ENCODE measurements at places on chromosomes 4 and X. TPM values are rescaled to one million over a fixed set of nuclear protein-coding genes. Genes with fewer than 3 reads are reported as not detected.

The CLGN gene
- 22.7 TPM for total RNA-seq

The GPR50 gene
- 2.2 TPM for total RNA-seq

The GC gene
- total RNA-seq = not detected

The DGKK gene
- 0.19 TPM for total RNA-seq

The DKK2 gene
- not detected for total RNA-seq

The ANOS1 gene
- total RNA-seq = 31.3 TPM

The NLRP2B gene
- not detected for total RNA-seq

The PCDH7 gene
- total RNA-seq = 7.9 TPM

The SRD5A3 gene
- 13.2 TPM for total RNA-seq

The CCNB3 gene
- total RNA-seq = 0.09 TPM

The ARHGEF6 gene
- total RNA-seq = 2.0 TPM

All from neural progenitor cell (in vitro differentiated cells).